Esophagus squamous epithelium (tissue), 5 donors: ENCODE measurements at places on chromosomes 4 and X. TPM values are rescaled to one million over a fixed set of nuclear protein-coding genes. Genes with fewer than 3 reads are reported as not detected.

PCDH19 gene
- total RNA-seq, result 0.26 TPM

DNA sequence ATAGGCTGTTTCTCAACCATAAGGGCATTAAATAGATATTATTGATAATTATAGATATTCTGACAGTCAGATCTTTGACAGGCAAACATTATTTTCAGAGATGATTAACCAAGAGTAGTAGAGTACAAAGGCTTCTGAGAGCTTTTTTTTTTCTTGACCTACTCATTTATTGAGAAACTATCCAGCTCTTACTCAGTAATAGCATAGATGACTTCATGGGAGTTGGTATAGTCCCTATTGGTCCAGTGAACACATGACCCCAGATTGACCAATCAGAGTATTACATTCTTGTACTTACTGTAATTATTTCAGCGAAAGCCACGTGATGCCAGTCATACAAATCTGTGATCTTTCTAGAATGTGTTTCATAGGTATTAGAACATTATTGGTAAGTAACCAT lies 508.7 kb downstream of the FSTL5 start:
- no peak for DNase-seq

- DNase-seq, result no peak
These were observed 152.5 kb upstream of the SPRY1 start for GRCh38 chr4:123244137-123244536.

GRCh38 chr4:6926681-6927478 lies 17.3 kb downstream of the TBC1D14 start:
- DNase-seq, result no peak

GRCh38 chr4:40178672-40179071 lies 18.2 kb upstream of the RHOH start:
- no peak for DNase-seq
